Tibial artery (tissue), 4 donors: ENCODE measurements at places on chromosomes 7 and 10.

- H3K4me3 ChIP-seq = no peak overlapping the region
- H3K36me3 ChIP-seq = no peaks in the 10 kb centered on the region
- no peak for DNase-seq
- H3K4me1 ChIP-seq = no peaks in the 10 kb centered on the region
- no peak overlapping the region for H3K27ac ChIP-seq
These were observed 261.2 kb downstream of the PPP1R3A start for GRCh38 chr7:113657603-113658002.

GRCh38 chr7:73870041-73870492, 9.1 kb downstream of the TMEM270 start:
- no peaks in the 10 kb centered on the region for H3K27me3 ChIP-seq
- H3K4me1 ChIP-seq = peaks cover 58% of the 10 kb centered on the region
- peak overlapping the region; percentile 94 for H3K27ac ChIP-seq
- DNase-seq = no peak
- no peaks in the 10 kb centered on the region for H3K36me3 ChIP-seq

- no peaks in the 10 kb centered on the region for H3K36me3 ChIP-seq
- no peak overlapping the region for H3K4me3 ChIP-seq
- H3K4me1 ChIP-seq = no peaks in the 10 kb centered on the region
These were observed 373.1 kb downstream of the THSD7A start for GRCh38 chr7:11458736-11459483.

- no peaks in the 10 kb centered on the region for H3K36me3 ChIP-seq
- H3K27ac ChIP-seq = no peak overlapping the region
- no peak for DNase-seq
These were observed 35.7 kb downstream of the SLC29A3 start for GRCh38 chr10:71354776-71355175.
